ENCODE measurements at places on chromosomes 5 and 9. TPM values are rescaled to one million over a fixed set of nuclear protein-coding genes. Genes with fewer than 3 reads are reported as not detected.

DNA sequence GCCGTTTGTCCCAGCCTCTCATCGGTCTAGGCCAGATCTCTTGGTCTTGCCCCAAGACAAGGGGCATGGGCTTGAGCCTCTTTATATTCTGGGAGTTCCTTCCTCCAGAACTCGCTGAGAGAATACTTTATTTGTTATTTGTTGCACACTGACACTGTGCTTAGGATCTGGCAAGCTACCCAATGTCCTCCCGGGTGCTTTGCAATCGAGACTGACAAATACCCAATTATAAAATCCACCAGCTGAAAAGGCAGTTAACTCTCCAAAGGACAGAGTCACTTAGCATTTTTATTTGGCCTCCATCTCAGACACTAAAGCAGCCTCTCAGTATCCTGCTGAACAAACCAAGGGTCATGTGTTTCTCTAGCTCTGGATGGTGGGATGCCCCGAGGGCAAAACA is 500.2 kb upstream of the DAP start:
- DNase-seq = no peak

- no peak for DNase-seq
Observed at GRCh38 chr5:3075309-3075708, 323.8 kb upstream of the IRX2 start.

DNA sequence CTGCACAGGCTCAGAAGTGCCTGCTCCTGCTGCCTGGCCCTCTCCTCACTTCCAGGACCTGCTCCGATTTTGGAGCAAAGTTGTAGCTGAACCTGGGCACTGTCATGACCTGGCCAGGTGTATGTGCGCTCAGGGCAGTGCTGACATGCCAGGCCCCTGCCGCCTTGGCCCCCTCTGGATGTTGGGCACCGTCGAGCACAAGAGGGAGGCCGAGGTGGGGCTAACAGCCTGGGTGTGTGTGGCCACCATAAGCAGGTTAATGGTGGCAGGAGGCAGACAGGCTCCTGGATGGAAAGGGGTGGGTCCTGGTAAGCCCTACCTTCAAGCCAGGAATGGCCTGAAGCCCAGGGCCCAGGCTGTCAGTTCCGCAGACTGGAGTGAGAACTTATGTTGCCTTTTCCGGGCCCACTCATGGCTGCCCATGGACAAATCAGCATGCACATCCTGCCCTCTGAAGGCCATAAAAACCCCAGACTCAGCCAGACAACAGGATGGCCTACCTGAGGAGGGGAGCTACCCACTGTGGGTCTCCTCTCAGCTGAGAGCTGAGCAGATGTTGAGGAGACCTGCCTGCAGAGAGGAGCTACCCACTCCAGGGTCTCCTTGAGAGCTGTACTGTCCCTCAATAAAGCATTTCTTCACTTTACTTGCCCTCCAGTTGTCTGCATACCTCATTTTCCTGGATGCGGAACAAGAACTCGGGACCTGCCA is 66.2 kb downstream of the NACC2 start:
- DNase-seq = no peak

DNA sequence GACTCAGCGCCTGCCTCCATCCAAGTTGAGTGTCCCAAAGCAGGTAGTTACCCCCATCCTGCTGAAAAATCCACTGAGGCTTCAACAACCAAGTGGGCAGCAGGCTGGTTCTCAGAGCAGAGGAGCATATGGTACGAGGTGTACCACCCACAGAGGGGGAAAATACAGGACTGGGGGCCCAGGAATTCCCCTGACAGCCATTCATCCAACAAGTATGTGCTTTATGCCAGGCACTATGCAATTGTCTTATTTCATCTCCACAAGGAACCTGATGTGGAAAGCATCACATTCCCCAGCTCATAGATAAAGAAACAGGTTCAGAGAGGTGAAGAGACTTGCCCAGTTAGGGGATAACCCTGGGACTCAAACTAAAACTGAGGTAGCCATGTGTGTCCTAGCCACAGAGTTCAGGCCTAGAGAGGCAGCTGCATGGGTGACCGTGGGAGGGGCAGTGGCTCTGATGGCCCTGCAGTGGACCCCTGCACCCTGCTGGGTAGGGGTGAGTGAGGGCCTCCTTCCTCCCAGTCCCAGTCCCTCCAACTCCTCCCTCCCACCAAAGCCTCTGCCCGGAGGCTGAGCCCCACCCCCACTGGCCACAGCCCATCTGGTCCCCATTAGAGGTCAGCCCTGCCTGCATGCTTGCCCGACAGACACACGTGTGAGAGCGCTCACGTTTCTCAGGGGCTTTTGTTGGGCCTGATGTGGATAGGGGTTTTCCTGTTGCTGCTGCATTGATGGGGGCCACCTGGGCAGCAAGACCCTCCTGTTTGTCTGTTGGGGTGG is 11.5 kb downstream of the PDLIM4 start:
- DNase-seq = no peak

- DNase-seq = peak; percentile 81
Observed at GRCh38 chr9:99824378-99825171, 2.9 kb downstream of the NR4A3 start.

CER1 gene
- total RNA-seq = not detected

FUBP3 gene
- total RNA-seq = 50.4 TPM

DNA sequence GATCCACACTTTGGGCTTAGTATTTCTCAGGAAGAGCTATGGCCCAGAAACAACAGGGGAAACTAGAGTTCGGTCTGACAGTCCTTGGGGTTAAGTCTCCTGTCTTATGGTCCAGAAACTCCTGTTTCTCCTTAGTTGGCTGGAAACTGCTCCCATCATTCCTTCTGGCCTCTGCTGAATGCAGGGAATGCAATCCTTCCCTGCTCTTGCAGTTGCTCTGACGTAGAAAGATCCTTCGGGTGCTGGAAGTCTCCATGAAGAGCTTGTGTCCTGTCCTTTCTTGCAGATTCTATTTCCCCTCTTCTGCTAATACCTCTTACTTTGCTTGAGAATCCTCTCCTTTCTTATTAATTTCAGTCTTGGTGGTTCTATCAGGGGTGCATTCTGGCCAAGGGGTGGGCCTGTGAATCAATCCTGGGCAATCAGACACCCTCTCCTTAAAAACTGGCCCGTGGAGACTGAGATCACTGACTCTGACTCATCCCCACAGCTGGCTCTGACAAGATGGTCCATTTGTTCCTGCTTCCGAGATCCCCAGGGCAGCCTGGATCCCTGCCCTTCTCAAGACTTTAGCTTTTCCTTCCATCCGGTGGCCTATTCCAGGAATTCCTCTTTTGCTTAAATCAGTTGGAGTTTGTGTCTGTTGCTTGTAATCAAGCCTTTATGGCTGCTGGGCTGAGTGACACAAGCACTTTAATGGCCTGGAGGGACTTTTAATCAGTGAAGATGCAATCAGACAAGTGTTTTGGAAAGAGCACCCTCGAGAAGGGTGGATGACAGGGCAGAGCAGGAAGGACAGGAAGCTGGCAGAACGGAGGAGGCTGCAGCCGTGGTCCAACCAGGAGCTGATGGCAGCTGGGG is 23.7 kb downstream of the PTGS1 start:
- no peak for DNase-seq

All from CD8-positive, alpha-beta memory T cell (primary cell).